ENCODE measurements at places on chromosomes 3 and 15.

DNA sequence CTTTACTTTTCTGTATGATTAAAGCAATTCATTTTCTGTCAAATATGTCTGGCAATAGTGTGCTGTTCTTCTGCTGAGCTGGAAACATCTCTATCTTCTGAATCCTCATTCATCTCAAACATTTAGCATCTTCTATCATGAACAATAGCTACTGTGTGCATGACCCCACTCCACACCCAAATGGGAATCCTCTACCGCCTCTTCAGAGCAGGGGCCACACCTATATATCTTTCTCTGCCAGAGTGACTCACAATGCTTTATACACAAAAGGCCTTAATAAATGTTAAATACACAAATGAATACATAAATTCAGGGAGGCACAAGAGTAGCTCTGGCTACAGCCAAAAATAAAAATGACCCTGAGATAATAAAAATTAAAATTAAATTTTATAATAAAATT is 8.0 kb downstream of the ALDH1A2 start:
- no peak for DNase-seq

GRCh38 chr3:66149269-66149668 is 71.5 kb upstream of the SLC25A26 start:
- no peak for DNase-seq

- DNase-seq: no peak
Observed at GRCh38 chr15:65004993-65005392, 15.3 kb upstream of the SPG21 start.

GRCh38 chr15:29765234-29765841 is 56.9 kb downstream of the TJP1 start:
- no peak for DNase-seq

GRCh38 chr15:82139823-82140268 is 94.0 kb upstream of the MEX3B start:
- no peak for DNase-seq

DNA sequence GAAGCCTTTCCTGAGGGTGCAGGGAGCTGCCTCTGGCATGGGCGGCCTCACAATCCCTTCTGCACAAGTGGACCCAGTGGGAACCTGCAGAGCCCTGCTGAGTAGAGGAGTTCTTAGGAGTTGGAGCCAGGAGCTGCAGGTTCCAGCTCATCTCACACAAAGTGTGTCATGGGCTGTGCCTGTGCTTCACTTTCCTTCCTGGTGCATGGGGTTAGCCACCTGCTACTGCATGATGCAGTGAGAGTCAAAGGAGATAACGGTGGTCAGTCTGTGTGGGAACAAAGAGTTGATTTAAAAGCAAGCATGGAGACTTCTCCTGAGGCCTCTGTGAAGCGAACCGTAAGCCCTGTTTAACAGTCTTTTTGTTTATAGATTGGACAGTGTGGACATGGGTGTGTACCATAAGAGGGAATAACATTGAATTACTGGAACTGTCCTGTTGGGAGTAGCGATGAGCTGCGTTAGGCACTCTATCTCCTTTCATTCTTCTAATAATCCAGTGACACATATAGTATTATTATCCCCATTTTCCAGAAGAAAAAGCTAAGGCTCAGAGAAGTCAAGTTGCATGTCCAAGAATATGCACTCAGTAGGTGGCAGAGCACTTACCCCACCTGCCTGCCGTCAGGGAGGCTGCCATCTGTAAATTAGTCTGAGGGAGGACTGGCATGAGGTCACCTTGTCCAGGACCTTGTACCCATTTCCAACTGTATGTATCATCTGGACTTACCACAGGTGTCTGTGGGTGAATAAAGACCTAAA is 68.7 kb upstream of the PRR23C start:
- DNase-seq: no peak

DNA sequence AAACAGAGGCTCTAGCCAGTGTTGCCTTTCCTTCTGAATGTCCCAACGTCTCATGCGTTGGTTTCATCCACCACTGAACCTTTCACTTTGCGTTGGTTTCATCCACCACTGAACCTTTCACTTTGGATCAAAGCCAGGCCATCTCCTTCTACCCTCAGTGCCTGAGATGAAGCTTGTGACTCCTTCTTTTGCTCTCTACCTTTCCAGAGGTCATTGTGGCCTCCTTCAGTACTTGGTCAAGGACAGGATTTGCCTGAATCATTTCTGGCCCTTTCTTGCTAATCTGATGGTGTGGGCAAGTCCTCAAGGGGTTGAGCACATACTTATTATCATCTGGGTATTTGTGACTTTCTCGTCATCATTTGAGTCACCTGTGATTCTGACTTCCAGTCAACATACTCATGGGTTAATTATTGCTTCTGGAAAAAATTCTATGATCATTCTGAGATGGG is 50.0 kb downstream of the SELENOT start:
- DNase-seq: no peak

- DNase-seq: no peak
Observed at GRCh38 chr3:29731050-29731449, 450.2 kb downstream of the RBMS3 start.

DNA sequence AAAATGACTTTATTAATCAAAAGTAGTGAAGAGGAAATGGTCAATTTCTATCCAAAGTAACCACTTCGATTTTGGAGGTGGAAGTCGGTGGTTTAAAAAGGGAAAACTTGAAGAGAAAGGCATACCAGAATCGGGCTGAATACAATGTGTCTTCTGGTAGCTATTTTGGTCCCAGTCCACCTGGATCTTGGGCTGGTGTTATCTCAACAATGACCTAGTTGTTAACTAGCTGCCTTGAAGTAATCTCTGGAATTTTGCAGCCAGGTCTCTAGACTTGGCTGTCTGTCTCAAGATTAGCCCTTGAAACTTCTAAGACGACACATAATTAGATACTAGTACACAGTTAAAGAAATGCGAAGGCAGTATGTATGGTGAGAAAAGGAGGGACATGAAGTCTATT is 409.8 kb downstream of the GRM7 start:
- DNase-seq: no peak

- no peak for DNase-seq
Observed at GRCh38 chr3:37987751-37988179, 2.8 kb upstream of the VILL start.

GRCh38 chr15:90680371-90680935 is 36.7 kb upstream of the BLM start:
- no peak for DNase-seq

- no peak for DNase-seq
Observed at GRCh38 chr3:42130007-42130328, 38.8 kb downstream of the TRAK1 start.

DNA sequence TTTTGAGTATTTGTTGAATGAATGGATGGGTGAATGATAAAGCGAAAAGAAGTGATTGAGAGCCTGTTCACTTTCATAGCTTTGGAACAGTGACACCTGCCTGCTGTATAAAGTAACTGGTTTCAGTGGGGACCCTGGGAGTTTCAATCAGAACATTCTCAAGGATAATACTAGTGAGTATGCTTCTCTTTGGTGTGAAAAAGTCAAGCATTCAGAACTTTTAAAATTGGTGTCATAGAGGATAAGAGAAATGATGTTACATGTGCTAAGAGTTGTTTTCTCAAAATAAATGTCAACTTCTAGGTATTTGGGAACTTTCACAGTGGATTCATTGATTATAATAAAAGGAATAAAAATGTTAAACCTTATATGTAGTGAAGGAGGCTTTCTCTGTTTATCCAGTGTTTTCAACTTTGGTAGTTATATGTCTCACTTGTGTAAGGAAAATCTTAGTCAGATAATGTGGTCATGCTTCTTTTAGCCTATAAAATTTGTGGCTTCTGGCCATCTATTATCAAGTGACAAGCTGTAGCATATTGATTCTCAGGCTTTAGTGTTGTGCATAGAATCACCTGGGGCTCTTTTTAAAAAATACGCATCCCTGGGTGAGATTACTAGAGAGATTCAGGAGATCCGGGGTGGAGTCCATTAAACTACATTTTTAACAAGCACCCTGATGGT is 11.9 kb downstream of the LRCH3 start:
- DNase-seq: no peak

- DNase-seq: no peak
Observed at GRCh38 chr3:128879991-128880390, 571 bp downstream of the ACAD9 start.

DNA sequence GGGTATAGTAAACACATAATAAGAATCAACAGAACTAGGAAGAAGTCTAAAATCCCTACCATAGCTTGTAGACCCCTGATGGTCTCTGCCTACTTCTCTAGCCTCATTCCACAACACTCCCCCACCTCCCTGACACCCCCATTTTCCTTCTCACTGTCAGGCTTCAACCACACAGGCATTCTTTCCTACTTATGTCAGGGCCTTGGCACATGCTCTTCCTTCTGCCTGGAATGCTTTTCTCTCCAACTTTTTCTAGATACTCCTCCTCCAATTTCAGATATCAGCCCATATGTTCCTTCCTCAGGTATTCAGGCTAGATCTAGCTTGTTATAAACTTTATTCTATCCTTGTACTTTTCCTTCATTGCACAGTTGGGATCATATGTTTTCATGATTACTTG is 106.0 kb upstream of the MRPL3 start:
- no peak for DNase-seq

DNA sequence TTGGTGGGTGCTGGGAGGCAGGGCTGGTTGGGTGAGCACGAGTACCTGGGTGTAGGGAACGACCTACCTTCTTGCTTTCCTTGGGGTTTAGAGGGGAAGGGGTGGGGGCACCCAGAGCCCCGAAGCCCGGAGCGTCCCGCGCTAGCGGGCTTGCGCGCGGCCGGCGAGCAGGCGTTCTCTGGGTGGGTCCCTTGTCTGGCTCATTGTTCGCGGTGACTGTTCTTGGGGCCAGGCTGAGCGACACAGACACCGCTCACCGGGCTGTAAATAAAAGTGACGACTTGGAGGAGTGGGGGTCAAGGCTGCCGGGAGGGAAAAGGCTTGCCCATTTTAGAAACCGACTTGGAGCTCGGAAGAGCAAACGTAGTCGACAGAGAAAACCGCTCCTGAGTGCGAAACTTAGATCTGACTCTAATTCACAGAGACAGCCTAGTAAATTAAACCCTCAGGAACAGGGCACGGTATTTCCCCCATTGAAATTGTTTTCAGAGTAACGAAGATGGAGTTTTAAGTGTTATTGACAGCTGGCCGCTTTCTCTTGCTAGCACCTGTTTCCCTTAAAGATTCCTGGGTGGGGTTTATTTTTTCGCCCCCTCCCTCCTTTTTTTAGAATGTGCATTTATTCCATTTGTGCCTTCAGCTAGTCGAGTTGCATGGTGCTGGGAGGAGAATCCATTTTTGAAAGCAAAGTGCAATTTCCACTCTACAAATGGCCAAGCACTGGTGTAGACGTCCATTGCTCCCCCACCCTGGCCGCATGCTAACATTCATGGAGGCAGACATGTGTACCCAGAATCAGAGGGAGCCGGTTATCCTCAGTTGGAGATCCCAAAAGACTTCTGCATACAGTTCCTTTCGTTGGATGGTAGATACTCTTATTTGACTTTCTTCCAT is 532.1 kb upstream of the SEMA6D start:
- DNase-seq: no peak

GRCh38 chr3:79937567-79937966 is 169.8 kb upstream of the ROBO1 start:
- DNase-seq: no peak

GRCh38 chr3:5143464-5143863 is 21.4 kb downstream of the ARL8B start:
- DNase-seq: no peak

- DNase-seq: no peak
Observed at GRCh38 chr3:72036899-72037298, 252.0 kb upstream of the PROK2 start.

DNA sequence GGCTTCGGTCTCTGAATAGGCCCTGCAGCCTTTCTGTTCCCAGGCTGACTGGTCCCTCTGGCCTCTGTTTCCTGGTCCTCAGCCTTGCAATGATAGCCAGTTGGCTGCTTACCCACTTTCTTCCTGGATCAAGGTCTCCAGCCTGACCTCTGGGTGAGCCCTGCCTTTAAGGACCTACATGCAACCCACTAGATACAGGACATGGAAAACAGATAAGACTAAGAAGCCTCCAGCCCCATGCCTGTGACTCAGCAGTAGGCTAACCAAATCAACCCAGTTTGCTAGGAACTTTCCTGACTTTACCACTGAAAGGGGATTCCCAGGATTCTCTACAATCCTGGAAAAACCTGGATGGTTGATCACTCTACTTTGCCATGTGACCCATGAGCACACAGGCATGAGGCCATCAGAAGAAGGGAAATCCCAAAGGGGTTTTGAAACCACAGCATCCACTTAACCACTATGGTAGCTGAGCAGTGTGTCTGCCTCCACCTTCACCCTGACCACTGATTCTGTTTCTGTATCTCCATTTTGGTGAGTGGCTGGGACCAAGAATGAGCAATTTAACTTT is 188.1 kb downstream of the CHST2 start:
- no peak for DNase-seq

DNA sequence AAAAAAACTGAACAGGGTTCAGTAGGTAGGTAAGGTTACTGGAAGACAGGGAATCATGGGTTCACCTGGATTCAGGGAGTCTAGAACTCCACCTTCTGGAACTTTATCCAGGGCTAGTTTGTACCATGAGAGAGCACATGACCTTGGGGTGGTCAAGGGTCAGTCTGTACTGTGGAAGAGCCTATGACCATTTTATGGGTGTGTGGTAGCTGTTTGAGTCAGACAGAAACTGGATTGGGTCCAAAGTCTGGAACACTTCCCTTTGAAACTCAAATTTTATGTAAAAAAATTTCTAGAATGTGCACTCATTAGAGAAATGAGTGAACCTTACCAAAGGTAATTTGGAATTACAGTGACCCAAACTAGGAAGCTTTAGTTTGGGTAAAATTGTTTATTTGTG is 486.0 kb upstream of the AGTR1 start:
- DNase-seq: no peak

DNA sequence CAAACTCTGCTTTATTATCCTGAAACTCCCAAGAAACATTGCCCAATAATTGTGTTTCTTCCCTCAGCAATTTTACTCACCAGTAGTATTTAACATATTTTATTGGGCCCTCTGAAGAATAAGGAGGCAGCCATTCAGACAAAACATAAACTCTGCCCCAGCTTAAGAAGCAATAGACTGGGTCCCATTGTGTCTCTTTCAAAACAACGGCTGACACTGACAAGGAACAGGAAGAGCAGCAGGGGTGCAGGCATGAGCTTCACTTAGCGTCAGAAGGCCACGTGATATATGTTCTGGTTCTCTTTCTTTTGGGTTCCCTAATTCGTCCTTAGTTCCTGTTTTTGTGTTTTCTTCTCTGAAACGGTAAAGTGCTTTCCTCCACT is 242.3 kb downstream of the FHIT start:
- no peak for DNase-seq

- DNase-seq: peak; percentile 93
Observed at GRCh38 chr15:34342737-34343575, at the start of the genes NOP10 and NUTM1. NOP10 (minus strand) TSS chr15:34343136; CDS start chr15:34343073, 63 bp downstream. NUTM1 (plus strand) TSS chr15:34343315; CDS start chr15:34343697, 382 bp downstream.

DNA sequence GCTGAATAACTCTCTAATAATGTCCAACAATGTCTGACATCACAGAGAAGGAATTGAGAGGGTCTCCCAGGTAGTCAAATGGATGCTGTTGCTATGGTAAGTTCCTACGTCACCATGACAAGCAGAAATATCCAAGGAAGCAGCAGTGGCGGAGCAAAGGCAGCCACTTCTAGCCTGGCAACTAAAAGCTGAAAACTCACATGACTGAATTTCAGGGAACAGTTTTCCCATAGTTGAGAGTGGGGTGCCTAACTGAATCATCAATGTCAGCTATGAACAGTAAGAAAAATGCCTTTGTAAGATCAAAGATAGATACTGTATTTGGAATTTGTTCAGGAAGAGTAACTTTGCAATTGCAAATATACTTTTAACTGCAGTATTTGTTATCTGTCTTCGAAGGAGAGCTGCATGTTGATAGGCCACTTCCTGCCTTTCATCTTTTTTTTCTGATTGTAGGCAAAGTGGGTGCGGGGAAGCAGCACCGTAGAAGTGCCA is 161.7 kb downstream of the BBX start:
- DNase-seq: no peak

Data from activated T-cell treated with anti-CD3 and anti-CD28 coated beads for 24 hours (primary cell).